Memory B cell (primary cell): ENCODE measurements at places on chromosomes 1 and 21.
A peak's percentile ranks its signal among the peaks of the same experiment; 100 is the strongest.

GRCh38 chr1:53188099-53188498, 8.5 kb upstream of the CPT2 start:
- peaks cover 7% of the 10 kb centered on the region for H3K27me3 ChIP-seq
- no peaks in the 10 kb centered on the region for H3K36me3 ChIP-seq
- DNase-seq: no peak
- no peak overlapping the region for H3K27ac ChIP-seq
- H3K4me1 ChIP-seq: no peaks in the 10 kb centered on the region
- H3K4me3 ChIP-seq: no peak overlapping the region

- H3K4me3 ChIP-seq: no peak overlapping the region
- H3K4me1 ChIP-seq: peaks cover 3% of the 10 kb centered on the region
- H3K27ac ChIP-seq: no peak overlapping the region
- peaks cover 1% of the 10 kb centered on the region for H3K27me3 ChIP-seq
Measured at GRCh38 chr21:40976198-40977109, 129.5 kb upstream of the DSCAM start.

DNA sequence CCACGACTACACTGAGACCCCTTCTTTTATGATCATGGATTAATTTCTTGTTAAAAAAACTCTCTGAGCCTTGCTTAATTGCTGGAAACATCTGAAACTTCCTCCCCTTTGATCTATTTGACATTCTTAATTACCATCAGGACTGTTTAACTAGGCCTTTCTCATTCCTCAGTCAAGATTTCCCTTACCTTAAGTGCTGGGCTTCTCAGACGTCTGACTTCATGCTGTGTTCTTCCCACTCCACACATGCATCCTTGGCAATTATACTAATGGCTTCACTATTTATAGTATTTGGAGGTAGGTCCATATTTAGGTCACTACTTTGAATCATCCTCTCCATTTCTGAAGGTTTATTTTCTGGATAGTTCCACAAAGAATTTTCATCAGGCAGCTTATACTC, 341.3 kb upstream of the TMPRSS15 start:
- no peaks in the 10 kb centered on the region for H3K36me3 ChIP-seq
- no peaks in the 10 kb centered on the region for H3K4me1 ChIP-seq
- no peaks in the 10 kb centered on the region for H3K27me3 ChIP-seq
- H3K27ac ChIP-seq: no peak overlapping the region

DNA sequence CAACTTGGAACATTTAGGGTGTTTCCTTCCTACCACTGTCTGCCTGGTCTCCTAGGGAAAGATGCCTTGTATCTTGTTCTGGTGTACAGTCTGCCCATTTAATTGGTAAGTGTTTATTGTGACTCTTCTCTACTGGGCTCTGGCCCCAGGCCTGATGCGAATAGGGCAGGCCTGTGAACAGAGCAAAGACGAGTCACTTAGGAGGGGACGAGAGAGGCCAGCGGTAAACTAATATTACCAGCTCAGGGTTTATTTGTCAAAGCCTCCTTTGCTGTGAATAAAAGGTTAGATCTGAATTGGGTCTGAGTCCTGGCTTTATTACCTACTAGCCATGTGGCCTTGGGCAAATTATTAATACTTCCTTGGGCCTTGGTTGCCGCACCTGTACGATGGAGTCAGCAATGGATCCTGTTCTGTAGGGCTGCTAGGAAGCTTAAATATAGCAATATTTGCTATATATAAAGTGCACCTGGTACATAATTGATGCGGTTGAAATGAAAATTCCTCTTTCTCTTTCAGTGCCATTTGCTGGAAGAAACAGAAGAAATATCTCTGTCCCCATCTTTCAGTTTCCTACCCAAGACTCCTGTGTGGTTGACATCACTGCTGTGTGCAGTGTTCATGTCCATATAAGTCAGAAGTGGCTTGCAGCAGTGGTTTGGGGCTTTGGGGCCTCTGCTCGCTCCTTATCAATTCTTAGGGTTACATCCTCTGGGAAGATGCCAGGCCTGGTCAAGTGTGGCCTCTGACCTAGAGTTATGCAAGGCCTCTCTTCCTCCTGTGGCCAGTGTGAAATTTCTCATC, 32.4 kb downstream of the MAPKAPK2 start:
- H3K27me3 ChIP-seq: no peaks in the 10 kb centered on the region
- H3K4me3 ChIP-seq: peak overlapping the region; percentile 45
- peaks cover 63% of the 10 kb centered on the region for H3K4me1 ChIP-seq
- H3K36me3 ChIP-seq: peaks cover 2% of the 10 kb centered on the region
- peak overlapping the region; percentile 85 for H3K27ac ChIP-seq
- no peak for DNase-seq

DNA sequence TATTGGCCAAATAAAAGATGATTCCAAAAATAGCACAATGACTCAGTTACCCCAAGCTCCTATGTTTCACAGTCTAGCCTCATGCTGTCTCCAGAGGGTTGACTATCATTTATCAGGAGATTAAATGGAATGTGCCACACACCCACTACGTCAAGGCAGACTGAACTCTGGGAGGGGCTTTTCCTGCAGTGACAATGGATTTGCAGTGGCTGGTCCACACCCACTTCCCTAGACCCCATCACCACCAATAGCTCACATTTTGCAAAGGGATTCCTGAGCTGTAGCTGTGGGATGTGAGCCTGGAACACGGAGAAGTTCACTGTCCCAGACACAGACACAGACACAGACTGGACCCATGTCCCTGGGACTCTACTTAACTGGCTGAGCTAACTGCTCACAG, 77.1 kb downstream of the HLCS start:
- no peak for DNase-seq
- peaks cover 26% of the 10 kb centered on the region for H3K36me3 ChIP-seq
- H3K4me3 ChIP-seq: no peak overlapping the region
- no peaks in the 10 kb centered on the region for H3K27me3 ChIP-seq
- no peak overlapping the region for H3K27ac ChIP-seq
- no peaks in the 10 kb centered on the region for H3K4me1 ChIP-seq

DNA sequence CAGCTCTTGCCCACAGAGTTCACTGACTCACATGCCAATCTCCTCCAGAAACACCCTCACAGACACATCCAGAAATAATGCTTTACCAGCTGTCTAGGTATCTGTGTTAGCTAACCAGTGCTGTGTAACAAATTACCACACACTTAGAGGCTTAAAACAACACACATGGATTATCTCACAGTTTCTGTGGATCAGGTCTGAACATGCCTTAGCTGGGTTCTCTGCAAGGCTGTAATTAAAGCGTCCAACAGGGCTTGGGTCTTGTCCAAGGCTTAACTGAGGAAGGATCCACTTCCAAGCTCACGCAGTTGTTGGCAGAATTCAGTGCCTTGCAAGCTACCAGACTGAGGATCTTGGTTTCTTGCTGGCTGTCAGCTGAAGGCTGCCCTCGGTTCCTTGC, 92.5 kb upstream of the RGS4 start:
- no peaks in the 10 kb centered on the region for H3K36me3 ChIP-seq
- H3K4me1 ChIP-seq: no peaks in the 10 kb centered on the region
- no peak overlapping the region for H3K4me3 ChIP-seq
- DNase-seq: no peak
- H3K27me3 ChIP-seq: peaks cover 5% of the 10 kb centered on the region
